ENCODE measurements at places on chromosomes 2 and 18.

DNA sequence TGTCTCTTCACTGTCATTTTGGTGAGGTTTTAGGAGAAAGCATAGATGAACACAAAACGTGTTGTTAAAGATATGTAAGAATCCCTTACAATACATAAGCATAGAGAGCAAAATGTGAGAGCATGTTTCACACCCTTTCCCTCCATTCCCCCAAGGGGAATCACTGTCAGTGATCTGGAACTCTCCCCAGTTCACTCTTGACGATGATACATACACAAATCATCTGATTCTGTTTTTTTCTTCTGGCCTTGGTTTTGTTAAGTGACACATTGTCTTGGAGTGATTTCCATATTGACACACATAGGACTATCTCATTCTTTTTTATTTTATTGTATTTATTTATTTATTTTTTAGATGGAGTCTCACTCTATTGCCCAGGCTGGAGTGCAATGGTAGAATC, 53.7 kb upstream of the TANC1 start:
- no peak for DNase-seq

DNA sequence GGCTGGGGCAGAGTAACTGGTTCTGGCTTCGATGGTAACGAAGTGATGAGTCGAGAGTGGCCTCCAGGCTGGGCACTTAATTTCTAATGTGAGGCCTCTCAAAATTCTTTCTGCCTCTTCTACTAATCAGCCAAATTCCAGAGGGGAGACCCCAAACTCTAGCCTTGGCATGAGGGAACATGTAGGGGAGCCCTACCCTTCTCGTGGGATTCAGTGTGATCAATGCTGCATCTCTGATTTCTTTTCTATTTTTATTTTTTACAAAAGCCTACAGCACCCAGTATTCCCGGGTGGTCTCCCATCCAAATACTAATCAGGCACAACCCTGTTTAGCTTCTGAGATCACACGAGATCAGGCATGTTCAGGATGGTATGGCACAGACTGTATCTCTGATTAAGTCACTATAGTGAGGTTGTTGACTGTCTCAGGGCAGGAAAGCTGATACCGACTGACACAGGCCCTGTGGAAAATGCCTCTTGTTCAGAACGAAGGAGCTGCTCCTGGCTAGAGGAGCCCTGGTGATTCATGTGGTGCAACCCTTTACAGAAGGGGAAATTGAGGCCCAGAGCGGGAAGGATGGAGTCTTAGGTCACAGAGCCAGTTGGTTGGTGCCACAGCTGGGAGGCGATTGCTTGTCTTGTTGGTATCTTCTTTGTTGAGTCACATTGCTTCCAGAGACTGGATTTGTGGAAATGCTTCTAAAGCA, 126.3 kb upstream of the HS6ST1 start:
- no peak for DNase-seq

GRCh38 chr2:216774620-216775019, 79.3 kb upstream of the IGFBP5 start:
- no peak for DNase-seq

DNA sequence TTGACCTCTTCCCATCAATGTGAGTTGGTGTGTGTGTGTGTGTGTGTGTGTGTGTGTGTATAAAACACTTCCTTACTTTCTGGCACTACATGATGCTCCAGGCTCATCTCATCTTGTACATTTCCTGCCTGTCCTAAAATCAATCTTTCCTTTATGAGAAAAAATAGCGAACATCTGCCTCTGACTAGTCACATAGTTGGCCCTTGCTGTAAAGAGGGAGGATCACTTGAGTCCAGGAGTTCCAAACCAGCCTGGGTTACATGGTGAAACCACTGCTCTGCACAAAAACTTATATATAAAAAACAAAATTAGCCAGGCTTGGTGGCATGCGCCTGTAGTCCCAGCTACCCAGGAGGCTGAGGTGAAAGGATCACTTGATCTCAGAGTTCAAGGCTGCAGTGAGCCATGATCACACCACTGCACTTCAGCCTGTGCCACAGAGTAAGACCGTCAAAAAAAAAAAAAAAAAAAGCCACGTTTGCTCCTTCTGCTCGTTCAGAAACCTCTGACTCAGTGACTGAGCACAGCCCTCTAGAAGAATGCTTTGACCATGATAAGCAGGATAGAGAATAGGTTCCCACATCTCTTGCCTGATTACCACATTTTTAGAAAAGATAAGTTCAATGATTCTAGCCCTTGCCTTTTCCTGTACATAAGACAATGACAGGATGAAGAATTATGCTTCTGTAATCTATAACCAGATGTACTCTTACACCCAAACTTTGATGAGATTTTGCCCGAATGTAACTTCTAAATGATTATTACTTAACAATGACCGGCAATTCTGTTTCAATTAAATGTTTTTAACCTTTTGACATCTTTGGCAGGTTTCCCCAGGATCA, 45.2 kb upstream of the ST3GAL5 start:
- DNase-seq: no peak

DNA sequence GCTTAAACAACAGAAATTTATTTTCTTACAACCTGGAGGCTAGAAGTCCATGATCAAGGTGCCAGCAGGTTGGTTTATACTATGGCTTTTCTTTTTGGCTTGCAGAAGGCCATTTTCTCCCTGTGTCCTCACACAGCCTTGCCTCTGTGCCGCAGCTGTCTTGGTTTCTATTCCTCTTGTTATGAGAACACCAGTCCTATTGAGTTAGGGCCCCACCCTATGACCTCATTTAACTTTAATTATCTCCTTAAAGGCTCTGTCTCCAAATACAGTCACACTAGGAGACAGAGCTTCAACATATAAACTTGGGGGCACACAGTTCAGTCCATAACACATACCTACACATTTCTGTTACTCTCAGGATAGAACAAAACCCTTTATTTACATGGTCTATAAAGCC, 17.3 kb upstream of the RHOB start:
- DNase-seq: no peak

- DNase-seq: no peak
These were observed 1090.2 kb downstream of the SUCLG1 start for GRCh38 chr2:83368916-83369315.

- DNase-seq: no peak
These were observed 1511.2 kb upstream of the ZEB2 start for GRCh38 chr2:146031158-146031557.

DNA sequence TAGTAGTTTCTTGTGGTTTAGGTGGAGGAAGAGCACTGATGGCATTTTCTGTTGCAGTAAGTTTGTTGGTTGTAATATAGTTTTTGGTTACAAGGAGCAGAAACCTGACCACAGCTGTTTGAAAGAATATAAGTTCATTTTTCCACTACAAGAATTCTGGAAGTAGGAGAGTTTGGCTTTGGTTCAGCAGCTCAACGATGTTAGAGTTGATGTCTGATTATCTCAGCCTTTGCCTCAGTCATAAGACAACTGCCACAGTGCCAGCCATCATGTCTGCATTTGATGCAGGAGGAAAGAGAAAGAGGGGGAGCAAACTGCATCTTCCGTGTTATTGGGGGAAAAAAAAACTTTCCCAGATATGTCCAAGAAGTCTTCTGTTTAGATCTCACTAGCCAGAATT, 119.1 kb downstream of the LYPD1 start:
- DNase-seq: no peak

DNA sequence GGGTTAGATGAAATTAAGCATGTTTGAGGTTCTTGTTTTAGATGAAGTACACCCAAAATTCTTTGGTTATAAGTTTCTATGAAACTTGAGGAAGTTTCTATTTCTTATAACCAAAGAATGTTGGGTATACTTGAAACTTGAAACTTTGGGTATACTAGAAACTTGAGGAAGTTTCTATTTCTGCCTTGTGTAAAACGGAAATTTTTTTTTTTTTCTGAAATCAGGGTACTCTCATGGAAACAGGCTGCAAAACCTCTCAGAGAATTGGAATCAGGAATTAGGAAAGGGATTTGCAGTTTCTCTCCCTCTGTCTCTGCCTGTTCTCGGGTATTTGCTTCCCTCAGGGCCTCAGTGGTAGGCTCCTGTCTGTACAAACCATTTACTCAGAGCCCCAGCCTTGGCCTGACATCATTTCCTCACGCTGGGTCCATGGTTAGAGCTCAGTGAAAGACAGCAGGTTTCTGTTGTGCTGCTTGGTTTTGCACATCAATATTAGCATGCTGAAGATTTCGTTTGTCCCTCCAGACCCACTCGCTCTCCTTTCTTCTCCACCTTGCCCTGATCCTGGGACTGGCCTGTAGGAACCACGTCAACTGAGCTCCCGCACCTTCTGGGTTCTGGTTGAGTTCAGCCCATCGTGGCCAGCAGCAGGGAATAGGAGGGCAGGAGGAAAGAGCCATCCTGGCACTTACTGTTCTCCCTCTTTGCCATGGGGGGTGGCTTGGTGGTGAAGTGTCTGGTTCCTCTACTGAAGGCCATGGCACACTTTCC, 106.4 kb downstream of the POLR1A start:
- DNase-seq: no peak
